ENCODE measurements at places on chromosomes 5 and 9.

DNA sequence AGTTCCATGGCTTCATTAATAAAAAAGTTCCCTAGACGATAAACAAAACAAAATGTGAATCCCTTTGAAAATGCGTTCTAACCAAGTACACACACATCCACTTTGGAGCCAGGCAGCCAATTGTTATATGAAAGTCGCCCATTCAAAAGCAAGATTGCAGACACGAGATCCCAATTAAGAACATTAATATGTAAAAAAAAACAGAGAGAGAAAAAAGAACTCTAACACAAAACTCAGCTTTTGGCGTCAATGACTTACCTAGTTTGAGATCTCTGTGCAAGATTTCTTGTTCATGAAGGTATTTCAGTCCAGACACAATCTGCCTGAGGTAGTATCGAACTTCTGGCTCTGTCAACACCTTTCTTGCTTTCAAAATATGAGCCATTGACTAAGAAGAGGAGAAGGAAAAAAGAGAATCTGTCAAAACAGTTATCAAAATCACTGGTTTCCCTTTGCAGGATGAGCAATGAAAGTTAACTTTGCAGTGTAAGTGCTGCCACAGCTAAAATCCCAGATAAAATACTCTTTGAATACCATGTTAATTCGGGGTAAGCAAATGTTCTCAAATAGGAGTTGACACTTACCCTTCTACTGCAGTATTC, 1.6 kb downstream of the PLK2 start:
- no peak for DNase-seq

DNA sequence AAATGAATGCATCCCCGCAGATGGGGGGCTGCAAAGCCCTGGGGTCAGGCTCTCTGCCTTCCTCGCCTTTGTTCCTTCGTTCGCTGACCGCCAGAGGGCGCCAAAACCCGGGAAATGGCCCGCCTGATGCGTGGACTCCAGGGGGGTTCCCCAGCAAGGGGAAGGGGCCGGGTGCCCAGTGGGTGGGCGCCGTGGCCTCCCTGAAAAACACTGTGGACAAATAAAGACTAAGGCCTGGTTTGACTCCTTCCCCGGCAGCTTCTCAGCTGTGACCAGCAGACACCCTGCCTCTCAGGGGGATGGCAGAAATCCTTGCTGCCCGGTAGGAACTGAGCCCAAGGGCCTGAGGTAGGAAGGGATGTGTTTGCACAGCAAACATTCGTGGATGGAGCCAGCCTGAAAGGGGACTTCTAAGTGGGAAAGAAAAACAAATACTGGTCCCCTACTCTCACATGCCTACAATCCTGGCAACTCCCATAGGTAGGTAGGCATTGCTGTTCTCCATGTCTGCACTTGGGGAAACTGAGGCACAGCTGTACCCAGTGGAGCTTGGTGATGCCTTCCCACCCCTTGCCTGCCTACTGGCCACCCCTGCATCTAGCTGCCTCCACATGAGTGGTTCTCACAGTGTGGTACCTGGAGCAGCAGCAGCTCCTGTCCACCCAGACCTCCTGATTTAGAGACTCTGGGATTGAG, 57.7 kb downstream of the DUSP1 start:
- DNase-seq: peak; percentile 54

- no peak for DNase-seq
Measured at GRCh38 chr5:117657541-117657940, 1082.9 kb upstream of the SEMA6A start.

GRCh38 chr5:7894860-7895259, 25.9 kb downstream of the MTRR start:
- DNase-seq: no peak

GRCh38 chr9:2128141-2128540, 113.0 kb downstream of the SMARCA2 start:
- no peak for DNase-seq

DNA sequence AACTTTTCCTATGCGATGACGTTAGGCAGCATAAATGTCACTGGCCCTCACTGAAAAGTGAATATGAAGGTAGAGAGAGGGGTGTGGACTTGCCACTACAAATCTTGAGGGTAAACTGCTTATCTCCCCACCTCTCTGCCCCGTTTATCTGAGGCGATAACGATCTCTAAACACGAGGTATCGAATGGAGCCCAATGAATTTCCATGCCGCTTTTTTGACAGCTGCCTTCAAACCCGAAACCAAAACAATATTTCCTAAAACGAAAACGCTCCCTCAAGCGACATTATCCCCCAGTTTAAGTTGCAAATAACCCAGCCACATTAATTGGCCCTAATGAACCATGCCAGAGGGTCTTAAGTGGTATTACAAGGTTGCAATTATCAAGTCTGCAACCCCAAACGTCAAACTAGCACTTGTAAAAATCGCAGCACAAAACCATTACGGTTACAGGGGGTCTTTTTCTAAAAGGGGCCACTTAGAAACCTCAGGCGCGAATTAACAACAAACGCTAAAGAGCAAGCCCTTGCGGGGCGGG, 1.4 kb downstream of the NR3C1 start:
- DNase-seq: peak; percentile 39

GRCh38 chr5:68441309-68442073, 225.9 kb downstream of the PIK3R1 start:
- no peak for DNase-seq

DNA sequence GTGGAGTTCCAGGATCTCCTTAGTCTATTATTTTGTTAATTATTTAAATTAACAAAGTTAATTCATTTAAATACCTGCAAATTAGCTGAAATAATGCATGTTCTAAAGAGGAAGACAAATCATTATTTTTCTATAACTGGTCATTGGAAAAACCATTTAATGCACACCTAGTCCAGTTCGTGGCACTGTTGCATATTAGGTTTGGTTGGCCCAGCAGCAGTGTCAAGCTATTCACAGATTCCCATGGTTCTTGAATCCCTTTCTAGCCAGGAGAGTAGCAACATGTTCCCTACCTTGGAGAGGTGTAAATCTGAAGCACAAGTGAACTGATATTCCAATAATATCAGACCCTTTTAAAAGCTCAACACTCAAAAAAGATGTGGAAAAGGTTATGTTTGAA, 155.2 kb downstream of the TMEM161B start:
- no peak for DNase-seq
